Large intestine (tissue), 12 donors: ENCODE measurements at places on chromosomes 3 and 15. TPM values are rescaled to one million over a fixed set of nuclear protein-coding genes. Genes with fewer than 3 reads are reported as not detected.

The LXN gene
- 45.7 TPM for polyA plus RNA-seq

DNA sequence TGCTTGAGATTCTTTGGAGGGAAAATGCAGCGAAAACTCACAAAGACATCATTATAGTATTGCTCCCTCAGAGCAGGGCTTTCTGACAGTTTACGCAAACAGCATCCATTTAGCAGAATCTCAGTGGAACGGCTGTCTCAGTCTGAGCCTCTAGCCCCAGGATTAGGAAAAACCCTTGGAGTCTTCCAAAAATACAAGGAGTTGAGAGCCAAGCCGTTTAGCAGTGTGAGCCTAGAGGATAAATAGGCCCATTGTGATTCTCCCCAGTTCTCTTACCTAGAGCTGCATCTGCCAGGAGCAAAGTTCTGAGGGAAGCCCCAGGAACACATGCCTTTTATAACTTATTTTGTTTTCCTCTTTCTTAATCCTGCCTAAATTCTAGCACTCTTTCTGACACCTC is 359.6 kb downstream of the NTRK3 start:
- H3K4me1 ChIP-seq = no peaks in the 10 kb centered on the region
- H3K27me3 ChIP-seq = no peaks in the 10 kb centered on the region
- no peak overlapping the region for H3K4me3 ChIP-seq
- no peaks in the 10 kb centered on the region for H3K36me3 ChIP-seq
- no peak overlapping the region for H3K27ac ChIP-seq

- H3K4me3 ChIP-seq = no peak overlapping the region
- no peak overlapping the region for H3K27ac ChIP-seq
- no peaks in the 10 kb centered on the region for H3K27me3 ChIP-seq
- no peak for DNase-seq
Measured at GRCh38 chr3:32544894-32545293, 25.8 kb downstream of the DYNC1LI1 start.

The C3orf33 gene
- polyA plus RNA-seq = 12.5 TPM

- H3K36me3 ChIP-seq = no peaks in the 10 kb centered on the region
- no peak overlapping the region for H3K27ac ChIP-seq
- no peak overlapping the region for H3K4me3 ChIP-seq
- no peaks in the 10 kb centered on the region for H3K27me3 ChIP-seq
- H3K4me1 ChIP-seq = no peaks in the 10 kb centered on the region
- DNase-seq = no peak
Measured at GRCh38 chr15:95995375-95996168, 334.9 kb upstream of the NR2F2 start.

DNA sequence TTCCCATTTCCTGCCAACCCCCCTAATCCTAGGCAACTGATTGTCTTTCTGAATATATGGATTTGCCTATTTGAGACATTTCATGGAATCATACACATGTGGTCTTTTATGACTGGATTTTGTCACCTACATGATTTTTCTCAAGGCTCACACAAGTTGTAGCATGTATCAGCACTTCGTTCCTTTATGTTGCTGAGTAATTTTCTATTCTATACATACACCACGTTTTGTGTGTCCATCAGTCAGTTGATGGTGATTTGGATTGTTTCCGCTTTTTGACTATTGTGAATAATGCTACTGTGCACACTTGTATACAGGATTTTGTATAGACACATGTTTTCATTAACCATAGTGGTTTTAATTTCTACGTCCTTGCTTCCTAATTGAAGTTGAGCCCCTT is 203.1 kb downstream of the ITPR1 start:
- no peak overlapping the region for H3K27ac ChIP-seq
- peaks cover 3% of the 10 kb centered on the region for H3K36me3 ChIP-seq
- no peaks in the 10 kb centered on the region for H3K27me3 ChIP-seq
- no peak for DNase-seq

The MKRN2OS gene
- polyA plus RNA-seq = 5.1 TPM

GRCh38 chr3:5227812-5228211 is 40.3 kb downstream of the EDEM1 start:
- no peak overlapping the region for H3K4me3 ChIP-seq
- H3K27me3 ChIP-seq = peaks cover 8% of the 10 kb centered on the region
- no peaks in the 10 kb centered on the region for H3K36me3 ChIP-seq
- no peak for DNase-seq
- no peak overlapping the region for H3K27ac ChIP-seq

GRCh38 chr3:194987571-194988494 is 283.1 kb downstream of the XXYLT1 start:
- no peaks in the 10 kb centered on the region for H3K36me3 ChIP-seq
- peaks cover 12% of the 10 kb centered on the region for H3K4me1 ChIP-seq
- H3K27me3 ChIP-seq = no peaks in the 10 kb centered on the region

The LRRC34 gene
- polyA plus RNA-seq = 2.1 TPM

GRCh38 chr3:11452312-11452711 is 180.1 kb downstream of the ATG7 start:
- H3K4me1 ChIP-seq = no peaks in the 10 kb centered on the region
- no peak overlapping the region for H3K4me3 ChIP-seq
- H3K27me3 ChIP-seq = no peaks in the 10 kb centered on the region
- DNase-seq = no peak

DNA sequence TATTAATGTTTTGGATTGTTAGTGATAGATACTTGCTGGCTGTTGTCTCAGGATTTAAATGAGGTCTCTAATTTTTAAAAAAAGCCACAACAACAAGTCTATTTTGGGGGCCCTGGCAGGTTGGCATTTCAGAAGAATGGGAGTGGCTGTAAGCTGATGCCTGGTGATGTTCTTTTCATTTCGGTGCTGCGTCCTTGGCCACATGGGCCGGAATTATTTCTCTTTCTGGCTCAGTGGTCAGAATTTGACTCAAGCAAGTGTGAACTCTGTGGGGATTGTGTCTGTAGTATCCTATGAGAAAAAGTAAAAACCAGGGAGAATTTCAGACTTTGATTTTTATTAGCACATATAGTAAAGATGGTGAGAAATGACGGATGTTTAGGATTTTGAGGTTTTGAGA is 203.0 kb downstream of the AKAP13 start:
- DNase-seq = no peak
- peak overlapping the region; percentile 91 for H3K27ac ChIP-seq
- H3K27me3 ChIP-seq = no peaks in the 10 kb centered on the region
- no peak overlapping the region for H3K4me3 ChIP-seq
- peaks cover 49% of the 10 kb centered on the region for H3K4me1 ChIP-seq

DNA sequence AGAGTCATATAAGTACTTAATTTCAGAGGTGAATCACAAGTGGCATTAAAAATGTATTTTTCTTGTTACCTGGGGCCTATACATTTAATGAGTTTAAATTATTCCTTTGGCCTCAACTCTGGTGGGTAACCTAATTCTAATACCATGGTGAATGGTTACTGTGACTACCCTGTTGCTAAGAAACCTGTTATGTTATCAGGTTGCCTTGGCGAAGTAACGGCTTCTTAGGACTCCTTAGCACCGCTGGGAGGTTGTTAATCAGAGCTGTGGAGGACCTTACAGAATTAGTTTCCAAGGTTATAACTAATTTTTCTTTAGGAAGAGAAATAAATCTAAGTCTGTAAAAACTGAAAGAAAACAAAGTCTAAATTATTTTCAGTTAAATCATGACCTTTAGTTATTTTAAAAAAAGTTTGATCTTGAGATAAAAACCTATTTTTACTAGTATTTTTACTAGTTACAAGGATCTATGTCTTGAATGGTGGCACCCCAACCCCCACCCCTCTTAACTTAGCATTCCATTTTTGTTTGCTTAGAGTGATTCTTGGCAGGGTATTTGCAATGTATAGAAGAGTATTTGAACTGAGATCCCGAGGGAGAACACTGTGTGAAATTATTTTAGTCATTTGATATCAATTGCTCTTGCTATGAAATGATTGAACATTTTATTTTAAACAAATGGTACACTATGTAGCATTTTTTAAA is 155.5 kb downstream of the FNDC3B start:
- no peaks in the 10 kb centered on the region for H3K36me3 ChIP-seq
- DNase-seq = no peak
- no peaks in the 10 kb centered on the region for H3K4me1 ChIP-seq
- H3K27me3 ChIP-seq = no peaks in the 10 kb centered on the region
- H3K27ac ChIP-seq = no peak overlapping the region

- no peaks in the 10 kb centered on the region for H3K27me3 ChIP-seq
- H3K4me3 ChIP-seq = no peak overlapping the region
- H3K4me1 ChIP-seq = no peaks in the 10 kb centered on the region
Measured at GRCh38 chr15:77384589-77385359, 35.1 kb downstream of the PEAK1 start.

- no peak overlapping the region for H3K4me3 ChIP-seq
- H3K27me3 ChIP-seq = no peaks in the 10 kb centered on the region
- H3K36me3 ChIP-seq = no peaks in the 10 kb centered on the region
Measured at GRCh38 chr3:123186695-123187094, 15.0 kb upstream of the SEC22A start.

The PEAK1 gene
- 25.7 TPM for polyA plus RNA-seq

The SST gene
- polyA plus RNA-seq = 461 TPM

- DNase-seq = no peak
- no peaks in the 10 kb centered on the region for H3K27me3 ChIP-seq
- no peak overlapping the region for H3K27ac ChIP-seq
- no peak overlapping the region for H3K4me3 ChIP-seq
Measured at GRCh38 chr3:20931834-20932233, 745.8 kb upstream of the SGO1 start.

DNA sequence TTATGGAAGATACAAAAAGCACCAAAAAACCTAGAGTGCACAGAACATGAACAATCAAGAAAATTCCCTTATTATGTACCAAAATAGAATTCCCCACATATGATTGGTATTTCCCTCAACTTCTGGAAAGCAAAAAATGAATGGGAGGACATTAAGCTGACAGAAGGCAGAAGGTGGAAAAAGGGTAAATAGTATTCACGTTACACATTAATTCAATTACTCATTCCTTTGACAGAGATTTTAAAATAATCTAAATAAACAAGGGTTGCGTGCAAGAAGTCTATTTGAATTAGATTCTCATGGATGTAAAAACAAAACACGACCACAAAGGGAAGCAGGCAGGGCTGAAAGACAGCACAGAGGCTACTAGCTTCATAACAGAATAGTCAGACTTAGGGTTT is 260.5 kb upstream of the ZPLD1 start:
- no peaks in the 10 kb centered on the region for H3K27me3 ChIP-seq
- peaks cover 10% of the 10 kb centered on the region for H3K4me1 ChIP-seq
- no peaks in the 10 kb centered on the region for H3K36me3 ChIP-seq

The BSN gene
- polyA plus RNA-seq = 1.3 TPM

The HLTF gene
- polyA plus RNA-seq = 20.6 TPM

DNA sequence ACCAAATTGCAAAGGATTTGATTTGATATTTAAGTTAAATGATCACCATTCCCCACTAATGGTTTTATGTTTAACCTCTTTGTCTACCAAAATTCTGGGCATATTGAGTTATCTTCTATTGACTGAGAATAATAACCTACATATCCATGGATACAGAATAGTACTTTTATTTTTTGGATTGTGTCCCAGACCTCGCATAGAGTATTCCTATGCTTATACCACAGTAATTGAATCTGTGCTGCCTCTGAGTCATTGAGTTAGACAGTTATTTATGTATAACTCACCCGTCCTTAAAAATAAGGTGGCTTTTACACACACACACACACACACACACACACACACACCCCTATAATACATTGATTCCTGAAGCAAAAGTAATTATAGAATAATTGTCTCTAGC is 690.1 kb upstream of the BCHE start:
- no peak for DNase-seq
- H3K4me1 ChIP-seq = no peaks in the 10 kb centered on the region
- H3K27ac ChIP-seq = no peak overlapping the region
- H3K36me3 ChIP-seq = no peaks in the 10 kb centered on the region

GRCh38 chr3:111864821-111865656 is 6.0 kb downstream of the PHLDB2 start:
- H3K4me1 ChIP-seq = peaks cover 10% of the 10 kb centered on the region
- no peak overlapping the region for H3K4me3 ChIP-seq
- no peak for DNase-seq

DNA sequence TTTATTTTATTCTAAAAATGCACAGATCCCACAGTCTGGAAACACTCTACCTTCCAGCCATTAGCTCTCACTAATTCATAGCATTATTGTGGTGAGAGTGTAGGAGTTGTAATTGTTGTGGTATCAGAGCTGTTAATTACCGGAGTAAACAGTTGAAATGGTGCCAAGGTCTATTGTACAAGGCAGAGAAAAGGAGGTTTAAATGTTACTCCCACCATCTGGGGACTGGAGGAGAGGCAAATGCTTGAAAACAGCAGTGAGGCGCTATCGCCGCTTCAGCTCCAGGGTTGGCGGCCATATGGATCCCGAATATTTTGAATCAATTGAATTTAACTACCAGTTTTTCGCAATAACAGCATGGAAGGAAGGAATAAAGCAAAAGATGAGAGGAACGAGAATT is 113.1 kb upstream of the C15orf61 start:
- no peaks in the 10 kb centered on the region for H3K27me3 ChIP-seq
- H3K4me3 ChIP-seq = no peak overlapping the region
- DNase-seq = no peak
- H3K36me3 ChIP-seq = no peaks in the 10 kb centered on the region
- no peaks in the 10 kb centered on the region for H3K4me1 ChIP-seq

DNA sequence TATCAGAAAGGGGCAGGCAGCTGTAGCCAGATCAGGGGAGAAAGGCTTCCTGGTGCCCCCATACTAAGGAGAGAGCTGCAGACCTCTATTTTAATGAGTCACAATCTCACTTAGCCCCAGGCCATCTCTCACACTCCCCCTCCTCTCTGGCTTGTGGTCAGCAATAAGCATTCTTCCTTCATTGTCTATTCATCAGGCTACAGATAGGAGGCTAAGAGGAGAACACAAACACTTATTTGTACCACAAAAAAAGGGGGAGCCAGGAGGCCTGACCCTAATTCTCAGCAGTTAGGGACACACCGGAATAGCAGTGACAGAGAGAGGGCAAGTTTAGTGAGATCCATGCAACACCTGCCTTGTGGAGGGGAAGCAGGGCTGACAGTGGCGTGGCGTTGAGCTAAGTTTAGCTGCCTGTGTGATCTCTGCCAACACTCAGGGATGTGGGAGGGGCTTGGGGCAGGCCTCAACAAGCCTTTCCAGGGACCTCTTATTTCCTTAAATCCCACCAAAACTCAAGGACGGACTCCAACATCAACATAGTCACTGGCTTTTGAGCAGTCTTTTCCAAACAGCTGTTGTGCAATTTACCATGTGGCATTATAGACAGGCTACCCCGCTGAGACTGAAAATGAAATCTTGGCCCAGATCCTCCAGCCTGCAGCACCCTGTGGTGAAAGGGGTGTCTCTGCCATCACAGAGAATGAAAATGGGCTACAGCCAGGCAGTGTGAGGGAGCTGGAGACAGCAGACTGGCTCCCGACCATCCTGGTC is 191.9 kb upstream of the TSC22D2 start:
- no peak overlapping the region for H3K27ac ChIP-seq
- no peak for DNase-seq
- no peaks in the 10 kb centered on the region for H3K36me3 ChIP-seq
- H3K4me3 ChIP-seq = no peak overlapping the region
- no peaks in the 10 kb centered on the region for H3K4me1 ChIP-seq
- H3K27me3 ChIP-seq = peaks cover 2% of the 10 kb centered on the region
